ENCODE measurements at places on chromosomes 12 and 14.

DNA sequence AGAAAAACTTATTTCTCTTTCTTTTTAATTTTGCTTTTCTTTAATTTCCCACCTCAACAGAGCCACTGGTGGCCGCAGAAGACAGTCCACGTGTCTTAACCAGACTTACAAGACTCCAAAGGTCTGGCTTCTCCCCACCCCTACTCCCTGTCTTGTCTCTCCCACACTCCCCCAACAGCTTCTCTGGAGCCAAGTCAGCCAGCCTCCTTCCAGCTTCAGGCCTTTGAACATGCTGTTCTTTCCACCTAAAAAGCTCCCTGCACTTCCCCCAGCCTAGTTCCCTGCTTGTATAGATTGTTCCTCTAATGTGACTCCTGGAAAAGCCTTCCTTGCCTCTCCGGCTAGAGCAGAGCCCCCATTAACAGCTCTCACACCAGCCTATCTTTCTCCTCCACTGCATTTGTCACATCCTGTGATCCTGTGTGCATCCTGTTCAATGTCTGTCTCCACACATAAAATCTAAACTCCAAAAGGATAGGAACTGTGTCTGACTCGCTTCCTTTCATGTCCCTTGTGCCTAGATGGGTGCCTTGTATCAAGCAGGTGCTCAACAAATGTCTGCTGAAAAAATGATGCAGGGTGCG, 7.8 kb upstream of the DYNLL1 start:
- no peak for DNase-seq

DNA sequence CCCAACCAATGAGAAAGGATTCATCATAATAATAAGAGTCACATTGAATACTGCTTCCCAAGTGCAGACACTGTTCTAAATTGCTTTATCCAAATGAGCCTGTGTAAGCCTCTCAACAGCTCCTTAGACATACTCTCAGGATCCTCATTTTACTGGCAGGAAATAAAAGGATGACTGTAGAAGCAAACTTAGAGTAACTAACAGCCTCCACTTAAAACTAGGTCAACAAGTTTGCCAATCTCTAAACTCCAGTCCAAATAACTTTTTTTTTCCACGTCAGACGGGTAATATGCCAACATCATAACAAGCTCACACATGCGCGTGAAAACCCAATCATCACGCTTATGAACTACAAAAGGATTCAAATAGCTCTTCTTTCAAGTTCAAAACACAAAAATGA, 15.3 kb upstream of the DPF3 start:
- DNase-seq, result no peak

DNA sequence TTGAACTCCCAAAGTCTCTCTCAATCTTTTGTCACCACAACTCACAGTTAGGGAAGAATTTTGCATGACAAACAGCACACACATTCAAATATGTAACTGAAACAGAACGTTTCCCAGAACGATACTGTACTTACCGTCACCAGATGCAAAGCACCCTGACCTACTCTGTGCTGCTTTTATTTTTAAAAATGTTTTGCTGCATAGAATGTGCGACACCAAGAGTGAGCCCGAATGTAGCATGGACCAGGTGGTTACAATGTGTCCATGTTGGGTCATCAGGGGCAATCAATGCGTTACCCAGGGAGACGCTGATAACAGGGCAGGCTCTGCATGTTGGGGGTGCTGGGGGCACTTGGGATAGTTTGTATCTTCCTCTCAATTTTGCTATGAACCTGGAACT, 14.6 kb upstream of the EIF5 start:
- DNase-seq, result no peak

GRCh38 chr12:54017027-54017788, 8.4 kb downstream of the HOXC8 start:
- DNase-seq, result peak; percentile 78

- DNase-seq, result no peak
Measured at GRCh38 chr14:56891226-56891625, 80.9 kb upstream of the OTX2 start.

DNA sequence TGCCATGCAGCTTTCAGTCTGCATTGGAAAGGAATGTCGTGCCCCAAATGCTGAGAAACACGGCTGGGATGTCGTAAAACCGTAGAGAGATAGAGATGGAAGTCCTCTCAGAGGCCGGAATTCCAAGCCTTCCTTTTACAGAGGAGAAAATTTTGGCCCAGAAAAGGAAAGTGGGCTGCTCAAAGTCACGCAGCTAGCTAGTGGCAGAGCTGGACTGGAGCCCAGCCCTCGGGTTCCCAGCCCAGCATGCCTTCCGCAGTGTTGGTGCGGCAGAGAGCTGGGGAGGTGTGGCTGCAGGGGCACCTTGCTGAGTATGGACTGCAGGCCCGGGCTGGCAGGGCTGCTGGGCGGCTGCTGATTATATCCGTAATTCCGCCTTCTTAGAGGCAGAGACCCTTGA, 50.3 kb downstream of the KCNA1 start:
- no peak for DNase-seq

DNA sequence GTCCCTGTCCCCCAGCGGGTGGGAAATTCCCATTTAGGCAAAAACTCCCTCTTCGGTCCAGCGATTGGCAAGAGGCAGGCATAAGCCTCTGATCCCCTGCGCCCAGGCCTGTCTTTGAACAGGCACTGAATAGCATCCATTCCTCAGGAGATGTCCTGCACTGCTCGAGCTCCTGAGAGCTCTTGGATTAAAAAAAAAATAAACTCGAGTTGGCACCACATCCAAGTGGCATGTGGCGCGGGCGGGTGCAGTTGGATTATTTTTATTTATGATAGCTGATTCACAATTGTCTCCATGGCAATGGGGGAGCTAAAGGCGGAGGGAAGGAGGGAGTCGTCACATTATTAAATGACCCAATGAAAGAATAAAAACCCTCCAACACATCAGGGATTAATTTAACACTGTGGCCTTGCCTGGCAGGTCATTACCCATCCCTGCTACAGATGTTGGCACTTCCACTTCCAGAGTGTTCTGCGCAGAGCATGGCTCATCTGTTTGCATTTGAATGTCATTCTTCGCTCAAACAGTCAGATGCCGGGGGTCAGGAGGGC, 207.2 kb downstream of the AACS start:
- no peak for DNase-seq

DNA sequence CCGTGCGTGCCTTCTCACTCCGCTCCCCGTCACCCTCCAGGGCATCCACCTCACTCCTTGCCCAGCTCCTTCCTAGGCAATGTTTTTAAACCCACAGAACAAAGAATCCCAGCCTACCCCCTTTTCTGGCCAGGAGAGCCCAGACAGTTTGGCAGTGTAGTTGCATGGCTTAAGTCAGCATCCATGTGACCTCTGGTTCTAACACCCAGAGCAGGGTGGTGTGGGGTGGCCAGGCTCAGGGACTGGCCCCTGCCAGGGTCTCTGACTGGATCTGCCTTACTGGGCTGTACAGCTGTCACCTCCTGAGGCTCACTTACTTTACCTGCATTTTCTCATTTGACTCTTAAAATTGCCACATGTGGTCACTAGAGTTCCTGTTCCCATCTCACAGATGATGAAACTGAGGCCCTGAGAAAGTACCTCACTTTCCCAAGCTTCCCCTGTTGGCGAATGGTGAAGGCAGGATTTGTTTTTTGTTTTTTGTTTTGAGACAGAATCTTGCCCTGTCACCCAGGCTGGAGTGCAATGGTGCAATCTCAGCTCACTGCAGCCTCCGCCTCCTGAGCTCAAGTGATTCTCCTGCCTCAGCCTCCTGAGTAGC, 18.3 kb downstream of the SDS start:
- DNase-seq, result no peak

DNA sequence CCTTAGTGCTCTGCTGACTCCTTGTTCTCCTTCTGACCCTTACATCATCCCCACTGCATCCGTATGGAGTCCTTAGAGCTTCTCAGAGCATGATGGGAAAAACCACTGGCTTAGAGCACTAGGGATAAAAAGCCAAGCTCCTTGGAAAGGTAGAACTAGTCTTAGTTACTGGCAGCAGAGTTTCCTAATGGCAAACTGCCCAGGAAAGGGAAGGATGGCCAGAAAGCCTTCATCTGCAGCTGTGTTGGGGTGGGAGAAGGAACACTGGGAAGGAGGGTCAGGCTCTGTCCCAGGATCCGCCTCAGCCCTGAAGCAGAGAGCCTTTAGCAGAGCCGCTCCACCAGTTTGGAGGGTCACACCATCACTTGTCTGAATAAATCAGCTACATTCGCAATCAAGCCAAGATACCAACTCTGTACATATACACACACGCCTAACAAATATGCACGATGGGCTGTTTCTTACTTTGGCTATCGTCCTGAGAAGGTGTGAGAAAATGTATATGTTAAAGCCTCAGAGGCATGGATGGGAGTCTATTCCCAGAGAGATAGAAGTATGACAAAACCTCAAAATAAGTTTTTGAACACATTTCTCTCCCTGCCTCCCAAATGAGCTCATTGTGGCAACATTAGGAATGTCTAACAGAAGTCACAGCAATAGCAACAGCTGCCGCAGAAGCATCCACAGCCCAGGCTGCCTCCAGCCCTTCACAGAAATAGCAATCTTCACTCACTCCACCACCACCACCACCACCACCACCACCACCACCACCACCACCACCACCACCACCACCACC, 18.6 kb upstream of the GALNT8 start:
- DNase-seq, result no peak

DNA sequence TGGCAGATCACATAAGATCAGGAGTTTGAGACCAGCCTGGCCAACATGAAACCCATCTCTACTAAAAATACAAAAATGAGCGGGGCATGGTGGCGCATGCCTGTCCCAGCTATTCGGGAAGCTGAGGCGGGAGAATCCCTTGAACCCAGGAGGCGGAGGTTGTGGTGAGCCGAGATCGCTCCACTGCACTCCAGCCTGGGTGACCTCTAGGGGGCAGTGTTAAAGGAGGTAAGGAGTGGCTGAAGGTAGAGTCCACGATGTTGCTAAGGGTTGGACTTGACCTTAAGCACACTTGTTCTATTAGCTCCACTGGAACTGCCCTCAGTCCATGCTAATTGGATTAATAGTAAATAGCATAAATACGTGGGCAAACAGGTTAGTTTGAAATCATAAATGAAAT, 62.4 kb upstream of the PSMC1 start:
- no peak for DNase-seq

- DNase-seq, result no peak
Measured at GRCh38 chr14:57574617-57575288, 81.1 kb upstream of the CCDC198 start.

- DNase-seq, result peak; percentile 37
Measured at GRCh38 chr12:94725375-94726168, 75.2 kb upstream of the TMCC3 start.

DNA sequence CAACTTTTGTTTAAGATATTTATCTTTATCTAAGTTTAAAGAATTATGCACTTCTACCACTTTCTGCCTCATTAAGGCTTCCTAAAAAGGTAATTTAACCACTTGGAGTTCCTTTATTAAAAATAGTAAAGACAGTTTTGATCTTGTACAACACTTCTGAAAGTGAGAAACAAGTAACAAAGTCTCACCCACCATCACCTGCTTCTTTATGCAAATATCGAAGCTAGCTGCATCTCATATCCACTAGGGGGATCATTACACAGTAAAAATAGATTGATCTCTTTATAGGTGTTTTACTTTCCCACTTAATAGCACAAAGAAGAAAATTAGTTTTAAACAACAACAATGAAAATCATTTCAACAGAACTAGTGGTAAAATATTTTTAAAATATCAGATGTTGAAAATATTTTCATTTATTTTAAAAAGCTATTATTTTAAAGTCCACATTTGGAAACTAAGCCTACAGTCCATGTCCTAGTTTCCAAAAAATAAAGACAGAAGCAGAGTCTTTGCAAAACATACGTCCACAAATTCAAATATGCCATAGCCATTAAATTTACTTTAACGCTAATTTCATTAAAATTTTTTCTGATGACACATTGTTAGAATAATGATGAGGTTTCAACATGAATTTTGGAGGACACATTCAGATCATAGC, 160.0 kb upstream of the SOX5 start:
- peak; percentile 39 for DNase-seq

GRCh38 chr14:47917344-47917954, 242.0 kb upstream of the MDGA2 start:
- peak; percentile 68 for DNase-seq

- peak; percentile 95 for DNase-seq
Measured at GRCh38 chr12:122023339-122024131, 1.9 kb downstream of the BCL7A start.

- no peak for DNase-seq
Measured at GRCh38 chr12:4027412-4027811, 154.2 kb upstream of the PARP11 start.

GRCh38 chr12:105337391-105337790, 6.9 kb downstream of the C12orf75 start:
- no peak for DNase-seq

DNA sequence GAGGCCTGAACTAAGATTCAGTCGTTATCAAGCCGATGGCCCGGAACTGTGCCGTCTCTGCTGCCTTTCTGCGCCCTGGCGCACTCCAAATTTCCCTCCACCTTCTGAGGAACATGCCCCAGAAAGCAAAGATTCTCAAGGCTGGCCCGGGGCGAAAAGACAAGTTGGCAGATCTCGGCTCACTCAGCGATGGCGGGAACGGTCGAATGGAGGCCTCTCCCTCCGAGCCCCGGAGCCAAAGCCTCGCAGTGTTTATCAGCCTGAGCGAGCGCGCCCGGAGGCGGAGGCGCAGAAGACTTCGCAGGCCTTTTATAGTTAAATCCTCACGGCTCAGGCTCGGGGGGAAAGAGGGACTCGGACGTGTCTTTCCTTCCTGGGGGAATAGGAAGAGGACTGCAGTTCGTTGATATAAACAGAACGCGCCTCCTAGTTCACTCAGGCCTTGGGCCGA, 5.6 kb downstream of the TBX5 start:
- DNase-seq, result no peak

DNA sequence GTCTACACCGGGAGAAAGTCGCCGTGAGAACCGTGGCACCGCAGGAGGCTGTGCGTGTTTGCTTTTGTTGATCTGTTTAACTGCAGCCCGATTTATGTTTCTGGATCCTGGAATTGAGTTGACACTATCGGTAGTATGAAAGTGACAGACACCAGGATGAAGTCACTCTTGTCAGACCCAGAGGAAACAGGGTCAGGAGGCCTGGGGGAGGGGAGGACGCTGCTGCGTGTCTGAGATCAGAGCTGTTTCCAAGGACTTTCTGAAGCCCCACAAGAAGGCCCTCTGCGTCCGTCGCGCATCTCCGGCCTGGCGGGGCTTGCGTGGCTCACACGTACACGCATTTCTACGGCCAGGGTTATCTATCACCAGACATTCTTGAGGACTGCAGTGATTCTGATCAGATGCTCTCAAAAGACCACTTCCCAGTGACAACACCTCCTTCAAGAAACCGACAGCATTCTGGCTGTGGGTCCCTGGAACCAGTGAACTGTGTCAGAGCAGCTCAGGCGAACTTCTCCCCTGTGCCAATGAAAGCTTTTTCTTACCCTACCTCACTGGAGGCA, 263.4 kb downstream of the ADGRD1 start:
- no peak for DNase-seq

- no peak for DNase-seq
Measured at GRCh38 chr12:104207416-104208205, 8.0 kb upstream of the TXNRD1 start.

GRCh38 chr12:73950507-73950906, 587.1 kb upstream of the ATXN7L3B start:
- no peak for DNase-seq

GRCh38 chr12:91565246-91565645, 382.6 kb upstream of the DCN start:
- DNase-seq, result no peak
